ENCODE measurements at places on chromosomes 3 and 15.

DNA sequence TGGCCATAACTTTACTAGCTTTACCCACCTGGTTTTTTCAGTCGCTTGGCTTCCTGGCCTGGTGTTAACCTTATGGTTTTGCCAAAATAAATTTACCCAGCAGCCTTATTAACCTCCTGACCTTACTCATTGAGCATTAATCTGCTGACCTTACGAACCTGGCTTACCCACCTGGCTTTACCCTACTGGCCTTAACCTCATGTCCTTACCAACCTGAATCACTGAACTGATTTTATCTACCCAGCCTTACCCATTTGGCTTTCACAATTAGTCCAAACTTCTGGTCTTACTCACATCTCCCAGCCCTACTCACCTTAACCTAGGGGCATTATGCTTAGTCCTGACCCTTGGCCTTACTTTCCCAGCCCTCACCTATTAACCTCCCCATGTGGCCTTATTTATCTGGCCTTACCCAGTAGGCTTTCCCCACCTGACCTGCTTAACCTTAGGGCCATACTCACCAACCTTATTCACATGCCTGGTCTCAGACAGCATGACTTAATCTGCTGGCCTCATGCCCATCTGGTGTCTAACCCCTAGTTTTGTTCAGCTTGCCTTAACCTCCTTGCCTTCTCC lies 93.4 kb downstream of the IL12A start:
- no peak for DNase-seq

GRCh38 chr3:125129512-125129997 lies 73.8 kb upstream of the HEG1 start:
- DNase-seq: no peak

DNA sequence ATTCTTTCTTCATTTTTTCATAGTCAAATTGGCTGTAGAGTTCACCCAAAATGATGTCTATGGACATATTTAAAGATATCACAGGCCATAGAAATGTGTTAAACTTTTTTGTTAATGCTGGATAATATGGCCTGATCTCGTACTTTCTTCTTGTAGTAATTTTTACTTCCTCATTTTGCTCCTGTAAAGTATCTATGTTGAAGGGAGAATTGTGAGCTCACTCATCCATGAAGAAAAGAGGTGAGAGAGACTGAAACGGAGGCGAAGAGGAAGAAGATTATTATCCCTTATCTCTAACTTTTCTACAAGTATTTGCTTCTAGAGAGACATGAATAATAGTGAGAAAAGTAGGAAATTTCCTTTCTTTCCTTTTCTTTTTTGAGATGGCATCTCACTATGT lies 613.8 kb upstream of the TBL1XR1 start:
- no peak for DNase-seq

GRCh38 chr3:59153648-59154047 lies 103.8 kb upstream of the CFAP20DC start:
- no peak for DNase-seq

GRCh38 chr3:54791501-54792156 lies 136.2 kb downstream of the LRTM1 start:
- no peak for DNase-seq

DNA sequence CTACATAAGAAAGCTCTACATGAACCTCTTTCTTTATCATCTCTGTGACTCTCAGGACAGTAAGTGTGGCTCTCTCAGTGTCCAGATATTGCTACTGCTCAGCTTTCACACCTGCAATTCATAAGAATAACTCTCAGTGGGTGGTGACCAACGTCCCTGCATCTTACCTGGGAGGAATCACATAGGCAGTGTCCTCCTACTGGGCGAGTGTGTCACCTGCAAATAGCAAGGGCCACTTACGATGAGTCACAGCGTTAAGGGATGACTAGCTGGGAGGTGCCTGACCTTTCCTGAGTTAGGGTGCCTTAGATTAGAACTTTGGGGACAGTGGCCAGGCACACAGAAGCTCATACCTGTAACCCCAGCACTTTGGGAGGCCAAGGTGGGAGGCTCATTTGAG lies 90.8 kb upstream of the C3orf80 start:
- DNase-seq: peak; percentile 5

DNA sequence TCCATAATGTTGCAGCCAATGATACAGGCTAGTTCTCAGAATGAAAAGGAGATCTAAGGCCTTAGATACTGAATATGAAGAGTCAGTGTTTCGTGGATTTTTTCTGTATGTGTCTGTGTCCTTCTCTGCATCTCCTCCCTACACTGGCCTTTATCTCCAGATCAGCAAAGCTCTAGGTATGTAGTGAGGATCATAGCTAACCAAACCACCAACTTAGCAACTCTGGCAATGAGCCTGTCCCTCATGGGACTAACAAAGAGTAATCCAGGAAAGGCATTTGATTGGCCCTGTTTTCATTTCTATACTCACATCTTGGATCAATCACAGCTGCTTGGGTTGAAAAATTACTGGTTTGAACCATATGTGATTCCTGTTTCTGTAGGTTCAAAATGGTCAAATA lies 18.6 kb upstream of the CNTN3 start:
- DNase-seq: no peak

GRCh38 chr15:74795966-74796625 lies 14.2 kb downstream of the CSK start:
- no peak for DNase-seq

- no peak for DNase-seq
Observed at GRCh38 chr3:62134061-62134496, 239.3 kb downstream of the FEZF2 start.

DNA sequence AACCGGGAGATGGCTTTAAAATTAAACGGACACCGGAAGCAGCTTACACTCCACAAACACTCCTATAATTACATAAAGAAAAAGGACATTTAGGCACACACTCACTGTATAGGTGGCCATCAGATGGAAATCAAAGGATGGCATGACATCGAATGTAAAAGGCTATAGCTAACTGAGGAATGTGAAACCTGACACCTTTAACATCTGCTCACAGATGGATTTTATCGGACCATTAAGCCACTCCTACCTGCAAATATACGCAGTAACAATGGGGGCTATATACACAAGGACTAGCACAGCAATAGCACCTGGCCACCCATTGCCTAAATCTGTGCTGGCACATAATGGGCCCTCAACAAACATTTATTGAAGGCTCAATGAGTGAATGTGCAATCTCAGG lies 14.5 kb upstream of the RBSN start:
- peak; percentile 50 for DNase-seq

- DNase-seq: no peak
Observed at GRCh38 chr3:41102053-41102556, 97.2 kb upstream of the CTNNB1 start.

GRCh38 chr3:100084100-100084806 lies 30.0 kb downstream of the FILIP1L start:
- no peak for DNase-seq

- DNase-seq: peak; percentile 21
Observed at GRCh38 chr3:41369838-41370237, 170.5 kb downstream of the CTNNB1 start.

GRCh38 chr3:157059181-157059580 lies 100.8 kb downstream of the CCNL1 start:
- DNase-seq: no peak

- no peak for DNase-seq
Observed at GRCh38 chr3:16485395-16485992, 28.0 kb downstream of the RFTN1 start.

- peak; percentile 67 for DNase-seq
Observed at GRCh38 chr15:55587321-55588069, 650 bp downstream of the PYGO1 start.

- DNase-seq: no peak
Observed at GRCh38 chr15:40923551-40923950, 5.6 kb upstream of the DLL4 start.

GRCh38 chr3:67335813-67336212 lies 318.6 kb downstream of the SUCLG2 start:
- DNase-seq: no peak

- DNase-seq: no peak
Observed at GRCh38 chr3:51958603-51959521, 3.7 kb downstream of the GPR62 start.
